NK-92 treated with Interleukin-12 subunit alpha and Interleukin-12 subunit beta, amount 100 ng/mL, for 24 hours (cell line): ENCODE measurements at places on chromosomes 7 and 10.

- DNase-seq = no peak
These were observed 13.5 kb upstream of the CHST3 start for GRCh38 chr10:71950683-71951082.

- DNase-seq = no peak
These were observed 170.9 kb upstream of the CDK1 start for GRCh38 chr10:60607372-60607771.

DNA sequence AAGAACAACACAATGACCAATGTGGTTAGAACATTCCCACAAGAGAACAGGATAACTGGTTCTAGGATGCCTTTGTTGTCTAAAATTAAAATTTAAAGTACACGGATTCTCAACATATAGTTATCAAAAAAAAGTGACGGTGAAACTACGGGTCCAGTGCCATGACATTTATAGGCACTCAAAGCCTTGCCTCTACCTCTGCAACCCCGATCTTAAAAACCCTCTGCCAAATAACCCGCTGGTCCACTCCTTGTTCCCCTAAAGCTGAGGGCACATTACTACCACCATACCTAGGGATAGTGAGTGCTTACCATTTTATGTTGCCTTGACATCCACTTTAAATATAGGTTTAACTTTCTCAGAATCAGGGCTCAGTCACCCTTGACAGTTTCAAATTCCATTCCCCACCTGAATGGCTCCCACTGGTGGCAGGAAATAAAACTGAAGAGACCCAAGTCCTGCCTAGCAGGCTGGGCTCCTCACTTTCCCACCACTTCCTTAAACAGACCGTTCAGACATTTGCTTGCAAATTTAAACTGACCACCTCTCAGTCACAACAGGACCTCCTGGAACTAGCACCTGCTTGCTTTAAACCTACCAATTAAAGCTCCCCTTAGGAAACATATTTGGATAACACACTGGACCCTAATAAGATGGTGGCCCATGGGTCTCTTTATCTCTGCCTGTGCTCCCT is 169.9 kb upstream of the ASAH2 start:
- peak; percentile 12 for DNase-seq

DNA sequence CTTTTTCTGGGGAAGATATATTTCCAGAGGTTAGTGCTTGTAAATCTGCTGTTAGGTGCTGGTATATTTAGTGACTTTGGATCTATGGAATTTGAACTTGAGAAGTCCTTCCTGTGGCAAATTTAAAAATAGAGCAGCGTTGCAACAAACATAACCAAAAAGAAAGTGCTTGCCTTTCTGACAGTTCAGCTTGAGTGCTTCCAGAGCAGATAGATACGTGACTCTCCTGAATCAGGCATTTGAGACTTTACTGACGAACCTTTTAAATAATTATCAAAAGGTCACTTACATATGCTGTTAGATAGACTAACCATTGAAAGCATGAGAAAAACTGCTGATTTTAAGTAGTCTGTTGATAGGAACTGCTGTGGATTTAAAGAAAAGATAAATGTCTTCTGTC is 387.5 kb upstream of the LRRTM3 start:
- DNase-seq = no peak

DNA sequence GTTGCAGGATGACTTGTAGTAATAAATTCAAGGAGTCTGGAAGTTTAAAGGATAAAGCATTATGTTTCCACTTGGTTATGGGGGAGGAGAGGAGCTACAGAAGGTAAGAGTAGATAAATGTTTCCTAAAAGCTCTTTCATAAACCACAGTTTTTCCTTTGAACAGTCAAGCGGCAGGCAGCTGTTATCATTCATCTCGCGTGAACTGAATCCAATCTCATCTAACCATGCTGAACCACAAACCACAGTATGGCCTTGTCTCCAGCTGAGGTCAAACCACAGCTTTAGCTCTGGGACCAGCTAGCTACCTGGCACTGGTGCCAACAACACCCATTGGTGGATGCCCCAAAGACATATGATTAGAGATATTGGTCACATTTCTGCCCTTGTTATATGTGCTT is 63.3 kb downstream of the NOC3L start:
- no peak for DNase-seq

- no peak for DNase-seq
These were observed 281.3 kb downstream of the TNS3 start for GRCh38 chr7:47300472-47301104.

- DNase-seq = no peak
These were observed 43.3 kb downstream of the CADPS2 start for GRCh38 chr7:122842971-122843370.

GRCh38 chr10:131695496-131696165 is 205.2 kb upstream of the PPP2R2D start:
- DNase-seq = no peak

- no peak for DNase-seq
These were observed 199.0 kb downstream of the PPP1R9A start for GRCh38 chr7:95106401-95106800.

DNA sequence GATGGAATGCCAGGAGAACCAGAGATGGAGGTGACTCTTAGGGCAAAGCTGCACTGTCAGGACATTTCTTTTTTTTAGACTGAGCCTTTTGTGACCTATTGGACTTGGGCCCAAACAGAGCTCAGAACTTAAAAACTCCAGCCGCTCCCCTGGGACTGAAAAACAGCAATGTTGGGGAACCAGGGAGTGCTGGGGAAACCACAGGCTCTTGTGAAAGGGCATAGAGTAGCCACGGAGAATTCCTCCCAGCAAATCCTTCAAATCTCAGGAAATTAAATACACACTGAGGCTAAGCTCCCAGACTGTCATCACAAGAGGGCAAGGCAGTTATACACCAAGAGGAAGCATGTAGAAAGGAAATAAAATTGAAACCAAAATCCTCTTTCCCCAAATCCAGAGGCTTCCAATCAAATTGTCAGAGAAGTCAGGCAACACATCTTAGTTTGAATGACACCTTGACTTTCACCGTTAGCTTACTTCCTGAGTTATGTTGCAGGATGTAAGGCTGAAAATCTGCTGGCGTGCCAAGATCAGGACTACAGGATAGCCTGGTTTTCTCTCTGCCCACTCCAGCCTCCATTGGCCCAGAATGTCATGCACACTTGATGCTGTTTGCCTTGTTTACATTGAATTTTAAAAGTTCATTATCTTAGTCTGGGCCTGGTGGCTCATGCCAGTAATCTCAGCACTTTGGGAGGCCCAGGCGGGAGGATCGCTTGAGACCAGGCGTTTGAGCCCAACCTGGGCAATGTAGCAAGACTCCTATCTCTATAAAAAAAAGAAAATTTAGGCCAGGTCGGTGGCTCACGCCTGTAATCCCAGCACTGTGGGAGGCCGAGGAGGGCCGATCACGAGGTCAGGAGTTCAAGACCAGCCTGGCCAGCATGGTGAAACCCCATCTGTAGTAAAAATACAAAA is 2.6 kb upstream of the RFC2 start:
- DNase-seq = no peak

DNA sequence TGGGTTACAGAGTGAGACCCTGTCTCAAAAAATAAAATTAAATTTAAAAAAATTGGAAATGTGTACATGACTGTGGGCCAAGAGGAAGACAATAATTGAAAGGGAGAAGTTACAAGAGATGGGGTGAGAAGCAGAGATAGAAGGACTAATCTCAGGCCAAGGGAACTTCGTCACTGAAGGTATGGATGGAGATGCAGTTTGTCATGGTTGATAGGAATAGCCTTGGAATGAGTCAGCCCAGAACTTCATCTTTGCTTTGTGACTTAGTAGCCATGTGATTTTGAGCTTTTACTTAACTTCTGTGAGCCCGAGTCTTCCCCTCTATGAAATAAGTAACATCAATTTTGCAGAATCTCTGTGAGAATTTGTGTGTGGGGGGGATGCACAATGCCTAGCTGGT is 6.5 kb upstream of the PODXL start:
- no peak for DNase-seq

DNA sequence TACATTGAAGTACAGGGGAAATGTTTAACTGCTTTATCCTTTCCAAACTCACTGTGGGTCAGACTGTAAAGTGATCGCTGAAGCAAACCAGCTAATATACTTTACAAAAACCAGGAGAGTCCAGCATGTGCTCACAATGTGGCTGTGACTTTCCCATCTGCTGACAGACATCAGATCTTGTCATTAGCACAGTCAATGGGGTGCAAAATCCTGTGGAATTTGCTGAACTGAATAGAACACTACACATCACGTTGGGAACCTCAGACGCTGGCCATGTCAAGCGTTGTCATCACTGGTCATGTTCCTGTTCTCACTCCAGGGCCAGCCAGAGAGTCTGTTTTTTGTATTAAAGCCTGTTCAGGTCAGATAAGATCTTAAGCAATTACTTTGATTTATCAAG is 83.4 kb downstream of the AGMO start:
- DNase-seq = no peak

DNA sequence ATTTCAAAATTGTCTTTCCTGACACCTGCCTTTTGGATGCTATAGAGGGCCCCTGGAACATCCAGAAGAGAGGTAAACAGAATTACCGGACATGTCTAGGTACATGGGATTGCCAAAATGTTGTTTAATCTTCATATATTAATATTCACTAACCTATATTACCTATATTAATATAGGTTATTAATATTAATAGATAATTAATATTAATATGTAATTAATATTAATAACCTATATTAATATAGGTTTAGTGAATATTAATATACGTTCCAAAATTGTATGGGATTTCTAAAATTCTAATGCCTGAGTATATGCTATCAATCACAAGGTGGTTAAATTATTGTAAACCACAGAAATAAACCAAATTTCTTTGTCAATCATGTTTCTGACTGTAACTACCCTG is 17.4 kb downstream of the TOMM7 start:
- DNase-seq = no peak

- no peak for DNase-seq
These were observed 7.1 kb downstream of the MMRN2 start for GRCh38 chr10:86950349-86950748.

DNA sequence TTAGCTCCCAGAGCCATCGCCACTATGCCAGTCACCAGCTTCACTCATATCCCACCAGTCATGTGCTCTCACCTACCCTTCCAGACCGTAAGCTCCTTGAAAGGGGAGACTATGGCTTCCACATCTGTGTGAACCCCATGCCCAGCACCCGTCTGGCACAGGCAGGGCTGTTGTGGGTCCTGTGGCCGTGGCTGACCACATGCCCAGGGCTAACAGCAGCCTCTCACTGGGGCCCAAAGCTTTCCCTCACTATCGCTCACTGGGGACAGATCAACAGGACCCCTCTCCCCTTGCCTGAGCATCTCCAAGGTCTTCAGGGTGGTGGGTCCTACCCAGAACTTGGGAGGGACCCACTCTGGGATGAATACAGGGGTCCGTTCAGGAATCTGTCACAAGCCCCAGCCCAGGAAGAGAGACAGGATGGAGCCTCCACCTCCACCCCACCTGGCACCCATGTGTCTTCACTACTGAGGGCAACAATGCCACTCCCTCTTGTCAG is 303.9 kb downstream of the GRID1 start:
- no peak for DNase-seq

DNA sequence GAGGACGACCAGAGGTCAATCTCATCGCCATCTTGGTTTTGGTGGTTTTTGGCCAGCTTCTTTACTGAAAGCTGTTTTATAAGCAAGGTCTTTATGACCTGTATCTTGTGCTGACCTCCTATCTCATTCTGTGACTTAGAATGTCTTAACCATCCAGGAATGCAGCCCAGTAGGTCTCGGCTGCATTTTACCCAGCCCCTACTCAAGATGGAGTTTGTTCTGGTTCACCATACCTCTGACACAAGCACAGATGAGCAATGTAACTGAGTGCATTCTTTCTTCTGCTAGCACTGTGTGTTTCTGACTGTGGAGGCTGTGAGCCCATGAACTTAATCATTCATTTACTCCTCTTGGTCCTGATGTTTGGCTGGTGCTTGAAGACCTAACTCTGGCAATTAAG is 794.5 kb upstream of the CELF2 start:
- DNase-seq = no peak

DNA sequence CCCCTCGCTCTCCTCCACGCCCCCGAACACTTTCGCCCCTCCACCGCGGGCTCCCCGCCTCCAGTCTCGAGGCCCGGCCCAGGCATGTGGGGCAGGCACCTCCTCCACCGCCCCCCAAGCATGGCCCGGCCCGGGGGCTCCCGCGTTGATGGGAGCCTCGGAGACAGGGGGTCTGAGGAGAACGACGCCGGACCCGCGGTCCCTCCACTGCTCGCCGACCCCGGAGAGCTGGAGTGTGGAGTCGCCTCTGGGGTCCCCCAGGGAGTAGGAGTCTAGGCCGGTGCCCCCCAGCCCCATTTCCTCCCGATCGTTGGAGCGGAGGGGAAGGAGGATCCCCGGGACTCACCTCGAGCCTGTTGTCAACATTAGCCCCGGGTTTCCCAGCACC is 206 bp downstream of the UPF2 start:
- DNase-seq = no peak

DNA sequence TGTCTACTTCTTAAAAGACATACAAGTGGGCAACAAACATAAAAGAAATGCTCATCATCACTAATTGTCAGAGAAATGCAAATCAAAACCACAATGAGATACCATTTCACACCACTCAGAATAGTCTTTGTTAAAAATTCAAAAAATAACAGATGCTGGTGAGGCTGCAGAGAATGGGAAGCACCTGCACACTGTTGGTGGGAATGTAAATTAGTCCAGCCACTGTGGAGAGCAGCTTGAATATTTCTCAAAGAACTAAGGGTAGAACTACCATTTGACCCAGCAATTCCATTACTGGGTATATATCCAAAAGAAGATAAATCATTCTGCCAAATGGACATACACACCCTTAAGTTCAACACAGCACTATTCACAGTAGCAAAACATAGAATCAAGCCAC is 61.8 kb upstream of the STEAP1 start:
- no peak for DNase-seq

DNA sequence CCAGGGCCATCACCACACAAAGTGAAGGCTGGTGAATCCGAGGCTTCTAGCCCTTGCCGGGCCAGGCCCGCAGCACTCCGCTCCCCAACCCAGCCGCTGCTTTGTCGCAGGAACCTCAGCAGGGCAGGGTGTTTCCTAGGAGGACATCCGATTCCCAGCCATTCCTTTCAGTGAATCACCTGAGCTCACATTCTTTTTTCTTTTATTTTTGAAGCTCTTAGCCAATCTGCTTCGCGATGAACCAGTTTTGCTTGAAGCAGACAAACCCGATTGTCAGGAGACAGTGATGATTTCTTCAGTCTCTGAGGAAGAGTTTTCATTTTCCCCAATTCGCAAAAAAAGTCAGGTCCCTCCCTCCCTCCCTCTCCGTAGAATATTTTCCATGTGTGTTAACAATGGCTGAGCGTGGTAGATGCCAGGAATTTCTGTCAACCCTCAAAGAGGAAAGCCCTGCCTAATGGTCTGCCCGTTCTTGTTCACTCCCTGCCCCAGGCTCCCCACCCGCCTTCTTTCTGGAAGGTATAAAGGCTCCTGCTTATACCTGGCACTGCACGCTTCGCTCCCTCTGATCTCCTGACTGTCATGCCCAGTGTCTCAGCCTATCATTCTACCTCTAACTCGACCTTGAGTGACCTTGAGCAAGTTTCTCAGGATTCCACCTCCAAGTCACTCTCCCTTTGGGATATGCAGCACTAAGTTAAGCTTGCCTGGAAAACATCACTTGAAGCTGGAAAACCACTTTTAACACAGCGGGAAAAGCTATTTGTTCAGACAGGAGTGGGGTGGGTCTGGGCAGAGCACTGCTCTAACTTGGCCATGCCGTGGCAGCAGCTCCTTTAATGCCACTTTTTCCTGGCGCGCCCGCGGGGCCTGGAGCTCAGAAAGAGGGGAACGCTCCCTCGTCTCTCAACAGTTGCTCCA is 35.1 kb downstream of the EGFR start:
- no peak for DNase-seq

- DNase-seq = no peak
These were observed 75.3 kb upstream of the CC2D2B start for GRCh38 chr10:95832216-95833041.
